AG20443 (cell line): ENCODE measurements at places on chromosomes 1 and 21.

DNA sequence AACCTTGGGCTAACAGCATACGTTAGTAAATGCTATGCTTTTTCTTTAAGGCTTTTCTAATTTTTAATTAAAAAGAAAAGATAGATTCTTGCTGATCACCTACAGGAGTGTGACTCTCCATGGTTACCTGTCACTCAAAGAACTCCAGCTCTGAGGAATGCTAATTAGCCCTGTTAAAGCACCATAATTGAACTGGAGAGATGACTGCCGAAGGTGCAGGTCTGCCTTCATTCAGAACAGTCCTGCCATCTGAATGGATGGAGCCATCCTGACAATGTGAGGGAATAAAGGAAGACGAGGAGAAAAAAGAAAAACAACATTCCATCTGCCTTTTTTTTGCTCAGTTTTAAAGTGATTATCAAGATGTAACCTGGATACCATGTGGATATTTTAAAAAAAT lies 94.6 kb downstream of the ATP6V1G3 start:
- no peak for DNase-seq

- DNase-seq, result no peak
These were observed 657.5 kb downstream of the KIF26B start for GRCh38 chr1:245812278-245812677.

GRCh38 chr1:178188306-178188705 lies 94.4 kb downstream of the RASAL2 start:
- DNase-seq, result no peak

DNA sequence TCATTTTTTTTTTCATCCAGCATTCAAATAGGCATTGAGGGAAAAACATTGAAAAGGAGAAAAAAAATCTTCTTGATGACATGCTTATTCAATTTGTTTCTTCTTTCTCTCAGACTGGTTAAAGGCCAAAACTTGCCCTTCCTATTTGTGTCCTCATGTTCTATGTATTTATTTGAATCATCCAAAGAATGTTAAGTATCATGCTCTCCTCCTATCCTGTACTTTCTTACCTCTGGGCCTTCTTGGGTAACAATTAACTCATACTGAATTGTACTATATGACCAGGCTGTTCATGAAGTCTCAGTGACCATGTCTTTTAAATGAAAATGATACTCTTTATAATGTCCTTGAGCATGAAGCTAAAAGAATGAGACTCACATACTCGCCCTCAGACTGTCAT lies 36.5 kb upstream of the DENND1B start:
- peak; percentile 33 for DNase-seq

- DNase-seq, result peak; percentile 95
These were observed 15.5 kb downstream of the PI4KB start for GRCh38 chr1:151311589-151312331.

DNA sequence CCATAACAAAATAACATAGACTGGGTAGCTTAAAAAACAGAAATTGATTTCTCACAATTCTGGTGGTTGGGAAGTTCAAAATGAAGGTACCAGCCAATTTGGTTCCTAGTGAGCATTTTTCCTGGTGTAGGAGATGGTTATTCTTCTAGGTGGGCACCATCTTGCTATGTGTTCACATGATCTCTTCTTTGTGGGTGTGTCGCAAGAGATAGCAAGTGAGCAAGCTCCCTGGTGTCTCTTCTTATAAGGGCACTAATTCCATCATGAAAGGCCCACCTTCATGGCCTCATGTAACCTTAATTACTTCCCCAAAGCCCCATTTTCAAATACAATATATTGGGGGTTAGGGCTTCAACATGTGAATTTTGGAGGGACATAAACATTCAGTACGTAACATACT lies 38.8 kb upstream of the ATP5PO start:
- no peak for DNase-seq

- no peak for DNase-seq
These were observed 281.6 kb downstream of the TPR start for GRCh38 chr1:186093437-186093836.

DNA sequence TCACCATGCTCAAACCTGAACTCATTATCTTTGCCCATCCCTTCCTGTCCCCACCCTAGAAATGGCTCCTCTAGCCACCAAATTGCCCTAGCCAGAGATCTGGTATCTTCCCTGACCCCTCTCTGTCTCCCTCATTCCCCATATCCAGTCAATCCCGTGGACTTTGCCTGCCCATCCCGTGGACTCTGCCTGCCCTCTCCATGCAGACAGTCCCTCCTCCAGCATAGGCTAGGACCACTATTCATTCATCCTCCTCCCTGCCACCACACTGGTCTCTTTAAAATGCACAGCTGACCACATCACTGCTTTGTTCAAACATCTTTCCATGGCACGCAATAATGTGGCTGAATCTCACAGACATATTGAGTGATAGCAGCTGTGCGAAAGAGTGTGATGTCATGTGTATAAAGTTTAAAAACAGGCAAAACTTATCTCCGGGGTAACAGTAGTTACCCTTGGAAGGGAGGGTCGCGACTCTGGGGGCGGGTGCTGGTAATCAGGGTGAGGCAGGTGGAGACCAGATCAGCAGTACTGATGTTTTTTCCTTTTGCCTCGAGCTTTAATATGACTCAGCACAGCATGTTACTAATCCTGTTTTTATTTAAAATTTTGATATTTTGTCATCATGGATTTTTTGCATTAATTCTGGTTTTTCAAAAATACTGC lies 4.8 kb upstream of the SLC2A1 start:
- DNase-seq, result peak; percentile 72

- DNase-seq, result no peak
These were observed 32.9 kb downstream of the PLEKHA6 start for GRCh38 chr1:204326771-204327300.

DNA sequence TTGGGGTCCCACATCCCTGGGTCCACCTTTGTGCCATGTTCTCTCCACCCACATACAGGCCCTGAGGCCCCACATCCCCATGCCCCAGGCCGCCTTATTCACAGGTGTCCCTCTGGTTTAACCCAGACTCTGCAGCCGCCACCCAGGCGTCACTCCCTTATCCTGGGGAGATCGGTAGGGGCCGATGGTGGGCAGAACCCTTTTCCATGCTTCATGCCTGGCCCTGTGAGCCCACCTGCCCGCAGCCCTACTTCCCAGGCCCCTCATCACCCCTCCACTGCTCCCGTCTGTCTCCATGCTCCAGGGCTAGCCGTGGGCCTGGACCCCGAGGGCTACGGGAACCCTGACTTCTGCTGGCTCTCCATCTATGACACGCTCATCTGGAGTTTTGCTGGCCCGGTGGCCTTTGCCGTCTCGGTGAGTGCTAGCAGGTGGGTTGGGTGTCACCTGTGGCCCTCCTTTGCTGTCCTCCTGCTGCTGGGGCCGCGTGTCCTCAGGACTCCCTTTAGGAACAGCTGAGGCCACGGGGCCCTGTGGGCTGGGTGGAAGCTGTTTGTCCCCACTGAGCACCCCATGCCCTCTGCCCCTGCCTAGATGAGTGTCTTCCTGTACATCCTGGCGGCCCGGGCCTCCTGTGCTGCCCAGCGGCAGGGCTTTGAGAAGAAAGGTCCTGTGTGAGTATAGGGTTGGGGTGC lies 12.2 kb downstream of the PSRC1 start:
- DNase-seq, result no peak

GRCh38 chr21:25350056-25350455 lies 257.2 kb downstream of the MRPL39 start:
- DNase-seq, result peak; percentile 64

DNA sequence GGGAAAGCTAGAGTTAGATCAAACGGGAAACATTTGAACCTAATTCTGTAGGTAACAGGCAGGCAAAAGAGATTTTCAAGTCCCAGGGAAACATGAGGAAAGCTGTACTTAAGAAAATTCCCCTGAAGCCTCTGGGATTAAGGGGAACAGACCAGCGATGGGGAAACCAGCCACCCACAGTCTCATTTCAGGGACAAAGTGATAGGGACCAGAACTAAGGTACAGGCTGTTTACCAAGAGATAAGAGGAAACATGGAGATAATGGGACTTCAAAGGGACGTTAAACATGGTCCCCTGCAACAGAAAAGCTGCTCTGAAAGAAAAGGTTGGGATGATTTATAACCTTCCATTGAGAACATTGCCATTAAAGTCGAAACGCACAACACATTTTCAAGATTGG lies 84.4 kb downstream of the NTPCR start:
- DNase-seq, result no peak

GRCh38 chr1:54340878-54341277 lies 65.3 kb downstream of the SSBP3 start:
- no peak for DNase-seq

DNA sequence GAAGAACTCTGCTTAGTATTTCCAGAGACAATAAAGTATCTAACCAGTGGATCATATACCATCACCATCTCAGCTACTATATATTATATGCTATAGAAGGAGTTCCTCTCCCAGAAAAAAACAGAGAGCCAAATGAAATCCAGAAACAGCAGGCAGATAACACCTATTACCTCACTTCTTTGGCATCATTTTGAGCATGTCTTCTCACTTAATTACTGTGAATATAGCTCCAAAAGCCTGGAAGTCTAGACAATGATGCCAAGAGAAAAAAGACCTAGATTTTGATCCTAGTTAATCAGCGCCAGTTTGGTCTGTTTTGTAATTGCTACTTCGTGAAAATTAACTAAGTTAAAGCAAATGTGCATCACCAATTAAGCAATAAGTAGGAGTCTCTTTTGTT lies 131.3 kb downstream of the EIF4G3 start:
- DNase-seq, result peak; percentile 18

- peak; percentile 91 for DNase-seq
These were observed 26.6 kb downstream of the AK4 start for GRCh38 chr1:65174585-65174984.

- DNase-seq, result peak; percentile 14
These were observed 55.2 kb downstream of the PUM1 start for GRCh38 chr1:31010086-31010989.

GRCh38 chr1:115557715-115558114 lies 84.1 kb upstream of the VANGL1 start:
- no peak for DNase-seq

- no peak for DNase-seq
These were observed 7.3 kb downstream of the IER5 start for GRCh38 chr1:181095763-181096184.

DNA sequence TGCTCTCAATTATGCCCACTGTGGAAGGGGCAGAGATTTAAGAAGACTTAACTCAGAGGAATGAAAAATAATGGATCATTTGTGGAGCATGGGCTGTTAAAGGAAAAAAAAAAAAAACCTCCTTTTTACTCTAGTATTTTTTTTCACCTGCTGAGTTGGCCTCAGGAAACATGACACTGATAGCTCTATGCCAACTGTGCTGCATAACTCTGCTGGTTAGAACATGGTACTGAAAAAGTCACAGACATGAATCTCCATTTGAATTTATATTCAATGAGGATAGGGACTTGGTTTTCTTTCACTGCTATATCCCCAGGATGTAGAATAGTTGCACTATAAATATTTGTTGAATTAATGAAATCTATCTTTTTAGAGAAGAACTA lies 86.1 kb upstream of the KIAA0040 start:
- DNase-seq, result no peak

DNA sequence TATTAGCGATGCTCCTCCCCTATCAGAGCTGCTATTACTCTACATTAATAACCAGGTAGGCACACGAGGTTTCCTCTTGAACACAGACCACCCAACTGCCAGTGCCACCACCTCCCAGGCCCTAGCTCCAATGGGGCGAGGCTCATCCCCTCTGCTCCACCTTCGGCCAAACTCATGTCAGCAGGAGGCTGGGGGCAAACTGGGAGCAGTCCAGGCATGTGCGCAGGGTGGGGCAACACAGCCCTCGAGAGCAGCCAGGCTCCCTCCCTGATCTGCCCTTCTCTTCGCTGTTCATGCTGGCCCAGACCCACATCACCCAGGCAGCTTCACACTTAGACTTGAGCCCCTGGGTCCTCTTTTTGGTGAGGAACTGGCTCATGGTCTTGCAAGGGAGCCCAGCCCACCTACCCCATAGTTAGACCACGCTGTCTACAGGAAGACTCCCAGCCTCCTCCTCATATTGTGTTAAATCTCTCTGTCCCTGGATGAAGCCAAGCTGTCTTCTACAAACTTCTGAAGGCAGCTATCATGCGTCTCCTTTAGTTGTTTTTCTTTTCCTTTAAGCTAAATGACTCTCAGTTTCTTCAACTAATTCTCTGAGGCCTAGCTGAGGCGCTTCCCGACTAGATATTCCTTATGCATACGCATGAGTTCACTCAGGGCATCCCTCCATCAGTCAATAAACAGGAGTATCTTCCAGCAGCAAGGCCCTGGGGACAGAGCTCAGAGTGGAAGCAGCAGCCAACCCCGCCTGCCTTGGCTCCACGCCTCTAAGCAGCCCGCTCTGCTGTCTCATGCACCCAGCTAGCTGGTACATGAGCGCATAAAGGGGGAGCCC lies 12.0 kb downstream of the TMEM9 start:
- no peak for DNase-seq

GRCh38 chr1:185871627-185872150 lies 137.5 kb downstream of the HMCN1 start:
- no peak for DNase-seq

DNA sequence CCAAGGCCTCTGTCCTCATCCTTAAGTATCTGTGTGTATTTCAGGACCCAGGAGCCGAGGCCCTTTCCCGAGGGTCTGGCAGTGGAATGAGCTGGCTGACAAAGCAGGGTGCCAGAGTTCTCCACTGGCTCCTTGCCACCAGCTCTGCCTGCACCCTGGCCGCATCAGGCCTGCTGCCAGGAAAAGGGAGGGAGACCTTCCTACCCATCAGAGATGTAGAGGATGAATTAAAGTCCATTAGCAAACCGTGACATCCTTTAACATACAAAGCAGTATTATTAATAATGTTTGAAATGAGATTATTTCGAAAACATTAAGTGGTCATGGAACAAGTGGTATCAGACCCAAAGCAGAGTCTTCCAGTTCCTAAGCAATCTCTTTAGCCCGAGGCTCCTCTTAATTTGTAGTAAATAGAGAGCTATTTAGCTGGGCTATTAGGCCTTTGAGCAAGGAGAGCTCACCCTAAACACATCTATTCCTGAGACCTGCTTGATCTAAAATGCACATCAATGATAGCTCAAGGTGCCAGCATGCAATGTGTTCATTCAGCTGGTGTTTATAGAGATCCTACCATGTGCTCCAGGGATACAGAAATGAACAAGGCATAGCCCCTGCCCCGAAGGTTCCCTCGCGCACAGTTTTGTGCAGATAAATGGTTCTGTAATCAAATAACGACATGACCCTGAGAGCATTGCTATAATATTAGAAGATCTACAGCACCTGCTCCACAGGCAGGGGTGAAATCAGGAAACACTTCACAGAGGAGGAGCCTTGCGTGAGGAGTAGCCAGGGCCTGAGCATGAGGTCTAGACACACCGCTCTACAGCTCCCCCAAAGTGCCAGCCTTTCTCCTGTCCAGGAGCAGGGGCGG lies 44.0 kb downstream of the FAM163A start:
- no peak for DNase-seq

DNA sequence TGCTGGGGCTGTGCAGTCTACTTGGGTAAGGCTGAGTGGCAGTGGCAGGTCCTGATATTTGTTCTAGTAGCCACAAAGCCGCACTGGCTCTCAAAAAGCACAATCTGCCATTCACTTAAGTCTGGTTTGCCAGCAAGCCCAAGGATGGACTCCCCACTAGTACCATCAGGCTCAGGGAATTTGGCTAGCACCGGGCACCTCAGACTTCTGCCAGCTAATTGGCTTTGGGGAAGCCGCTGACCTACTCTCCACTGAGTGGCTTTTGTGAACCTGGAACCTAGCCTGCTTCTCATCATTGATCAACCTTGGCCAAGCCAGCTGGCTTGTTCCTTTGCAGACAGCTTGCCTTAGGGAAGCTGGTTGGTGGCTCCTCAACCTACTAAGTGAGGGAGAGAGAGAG lies 83.1 kb downstream of the ESRRG start:
- DNase-seq, result no peak
